ENCODE measurements at places on chromosomes 1 and 21. TPM values are rescaled to one million over a fixed set of nuclear protein-coding genes. Genes with fewer than 3 reads are reported as not detected.

- H3K4me1 ChIP-seq: peaks cover 21% of the 10 kb centered on the region
- H3K4me3 ChIP-seq: no peak overlapping the region
- no peak for DNase-seq
- peak overlapping the region; percentile 56 for H3K27ac ChIP-seq
- no peaks in the 10 kb centered on the region for H3K27me3 ChIP-seq
Measured at GRCh38 chr1:96538111-96538641, 183.4 kb upstream of the PTBP2 start.

- no peaks in the 10 kb centered on the region for H3K36me3 ChIP-seq
- no peak for DNase-seq
- no peak overlapping the region for H3K27ac ChIP-seq
Measured at GRCh38 chr1:77545970-77546369, 136.5 kb downstream of the ZZZ3 start.

GRCh38 chr21:18155508-18156193 is 89.0 kb upstream of the CHODL start:
- no peak for DNase-seq
- H3K36me3 ChIP-seq: no peaks in the 10 kb centered on the region
- no peaks in the 10 kb centered on the region for H3K4me1 ChIP-seq

DNA sequence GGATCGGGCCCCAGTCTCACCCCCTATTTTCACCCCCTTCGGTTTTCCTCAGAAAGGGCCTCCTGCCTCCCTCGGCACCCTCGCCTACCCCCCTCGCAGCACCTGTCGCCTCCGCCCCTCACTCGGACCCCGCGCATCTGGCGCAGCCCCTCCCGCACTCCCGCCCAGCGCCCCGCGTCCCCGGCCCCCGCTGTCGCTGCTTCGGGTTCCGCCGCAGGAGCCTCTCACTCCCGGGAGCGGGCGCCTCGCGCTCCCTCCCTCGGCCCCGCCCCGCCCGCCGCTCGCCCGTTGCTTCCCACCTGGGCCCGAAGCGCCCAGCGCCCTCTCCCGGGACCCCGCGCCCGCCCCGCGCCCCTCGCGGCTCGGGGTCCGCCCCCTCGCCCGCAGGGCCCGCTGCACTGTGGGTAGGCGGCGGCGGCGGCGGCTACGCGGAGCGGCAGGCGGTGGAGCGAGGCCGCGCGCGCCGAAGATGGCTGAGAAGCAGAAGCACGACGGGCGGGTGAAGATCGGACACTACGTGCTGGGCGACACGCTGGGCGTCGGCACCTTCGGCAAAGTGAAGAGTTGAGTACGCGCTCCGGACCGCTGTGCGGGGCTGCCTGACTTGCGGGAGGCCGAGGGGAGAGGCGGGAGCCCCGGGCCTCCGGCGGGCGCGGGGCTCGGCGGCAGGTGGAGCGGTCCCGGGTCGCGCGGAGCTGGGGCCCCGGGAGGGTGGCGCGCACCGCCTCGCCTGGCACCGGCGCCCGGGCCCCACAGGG is at the start of gene PRKAA2:
Gene PRKAA2, plus strand, starts transcription at position 396 of the 758 bp plus-strand sequence. Its CDS starts 74 bp downstream, at position 470.
- peak within 1 kb of the TSS; percentile 88 for H3K27ac ChIP-seq
- H3K4me1 ChIP-seq: no peaks in the 10 kb centered on the region
- DNase-seq: peak; percentile 61
- no peaks in the 10 kb centered on the region for H3K27me3 ChIP-seq

GRCh38 chr1:203792486-203792885 is 2.9 kb upstream of the ZBED6 start:
- H3K27me3 ChIP-seq: no peaks in the 10 kb centered on the region
- no peaks in the 10 kb centered on the region for H3K36me3 ChIP-seq
- DNase-seq: no peak
- no peak overlapping the region for H3K27ac ChIP-seq
- no peak overlapping the region for H3K4me3 ChIP-seq

Gene DNAJC28
- 3.1 TPM for polyA plus RNA-seq

DNA sequence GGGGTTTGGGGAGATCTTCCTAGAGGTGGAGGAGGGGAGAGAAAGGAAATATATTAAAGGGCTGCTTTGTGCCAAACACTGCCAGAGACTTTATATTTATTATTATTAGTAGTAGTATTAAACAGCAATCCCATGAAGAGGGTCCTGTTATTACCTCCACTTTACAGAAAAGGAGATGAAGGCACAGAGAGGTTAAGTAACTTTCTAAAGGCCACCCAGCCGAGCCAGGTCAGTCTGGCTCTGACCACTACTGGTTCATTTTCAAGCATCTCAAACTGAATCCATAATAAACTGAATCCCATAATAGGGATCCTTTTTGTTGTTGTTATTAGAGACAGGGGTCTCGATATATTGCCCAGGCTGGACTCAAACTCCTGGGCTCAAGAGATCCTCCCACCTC is 12.6 kb downstream of the NCMAP start:
- H3K4me3 ChIP-seq: no peak overlapping the region
- no peaks in the 10 kb centered on the region for H3K36me3 ChIP-seq
- DNase-seq: no peak
- H3K4me1 ChIP-seq: no peaks in the 10 kb centered on the region
- no peaks in the 10 kb centered on the region for H3K27me3 ChIP-seq
- H3K27ac ChIP-seq: no peak overlapping the region

- no peak for DNase-seq
- H3K36me3 ChIP-seq: peaks cover 27% of the 10 kb centered on the region
- no peak overlapping the region for H3K4me3 ChIP-seq
- no peaks in the 10 kb centered on the region for H3K27me3 ChIP-seq
Measured at GRCh38 chr1:43451157-43451591, 2.6 kb downstream of the HYI start.

DNA sequence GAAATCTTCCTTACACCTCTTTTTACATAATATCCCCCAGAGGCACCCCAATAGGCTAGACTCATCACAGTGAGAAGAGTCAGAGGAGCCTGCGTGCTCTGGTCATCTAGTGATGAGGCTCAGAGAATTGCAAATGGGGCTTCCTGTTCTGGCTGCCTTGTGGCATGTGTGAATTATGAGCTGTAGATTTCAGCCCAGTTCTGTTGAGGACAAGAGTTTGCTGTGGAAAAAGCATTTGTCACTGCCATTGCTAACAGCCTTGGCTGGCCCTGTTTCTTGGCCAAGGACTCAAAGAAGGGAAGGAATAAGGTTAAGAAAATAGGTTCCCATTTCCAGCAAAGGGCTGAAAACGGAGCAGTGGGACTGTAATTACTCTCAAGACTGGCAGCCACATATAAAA is 30.7 kb downstream of the MRAP start:
- no peaks in the 10 kb centered on the region for H3K36me3 ChIP-seq
- H3K27ac ChIP-seq: peak overlapping the region; percentile 80
- H3K4me1 ChIP-seq: peaks cover 19% of the 10 kb centered on the region
- DNase-seq: no peak

- DNase-seq: no peak
- no peaks in the 10 kb centered on the region for H3K27me3 ChIP-seq
- no peak overlapping the region for H3K4me3 ChIP-seq
- H3K27ac ChIP-seq: no peak overlapping the region
Measured at GRCh38 chr1:220824031-220824989, 37.6 kb downstream of the MTARC1 start.

GRCh38 chr1:2563205-2563604 is 7.0 kb downstream of the TNFRSF14 start:
- H3K4me3 ChIP-seq: no peak overlapping the region
- peaks cover under 1% of the 10 kb centered on the region for H3K4me1 ChIP-seq
- DNase-seq: no peak
- H3K27me3 ChIP-seq: no peaks in the 10 kb centered on the region
- H3K36me3 ChIP-seq: peaks cover 21% of the 10 kb centered on the region

Data from heart left ventricle (tissue), 16 donors.